Cerebellum (tissue), 4 donors: ENCODE measurements at places on chromosomes 1 and 21. TPM values are rescaled to one million over a fixed set of nuclear protein-coding genes. Genes with fewer than 3 reads are reported as not detected.

The PDC gene
- not detected for total RNA-seq

The KIF26B gene
- 22.0 TPM for total RNA-seq

The TAL1 gene
- total RNA-seq = 2.7 TPM

The AADACL4 gene
- total RNA-seq = not detected

The KRTAP10-3 gene
- not detected for total RNA-seq

The MROH9 gene
- not detected for total RNA-seq

The AIDA gene
- total RNA-seq = 39.0 TPM

The PDZK1 gene
- 0.91 TPM for total RNA-seq

The AIRE gene
- 0.09 TPM for total RNA-seq

The CSMD2 gene
- 37.5 TPM for total RNA-seq

The RHD gene
- total RNA-seq = 0.64 TPM

The DNALI1 gene
- total RNA-seq = 12.8 TPM

The LCE3D gene
- not detected for total RNA-seq

The DPT gene
- 0.27 TPM for total RNA-seq

The JAM2 gene
- total RNA-seq = 28.4 TPM

The HUNK gene
- 19.3 TPM for total RNA-seq

The SAMSN1 gene
- total RNA-seq = 3.8 TPM

The VAV3 gene
- total RNA-seq = 19.5 TPM

The SERBP1 gene
- 127 TPM for total RNA-seq

The APCS gene
- total RNA-seq = not detected

The PIGR gene
- 3.5 TPM for total RNA-seq

The DNASE2B gene
- not detected for total RNA-seq

The HSD3B2 gene
- not detected for total RNA-seq

The CFHR3 gene
- not detected for total RNA-seq

The SLC19A2 gene
- total RNA-seq = 16.8 TPM

The CFAP57 gene
- total RNA-seq = 1.9 TPM

The FMN2 gene
- total RNA-seq = 40.3 TPM

The C1QTNF12 gene
- 0.45 TPM for total RNA-seq

The NFIA gene
- 86.0 TPM for total RNA-seq

The LCE2A gene
- not detected for total RNA-seq

The OR2L2 gene
- total RNA-seq = 2.1 TPM

The DCST2 gene
- not detected for total RNA-seq

The RGS8 gene
- total RNA-seq = 75.3 TPM

The GPR37L1 gene
- total RNA-seq = 1.1 TPM

The TFF2 gene
- total RNA-seq = not detected

The LCE1D gene
- not detected for total RNA-seq

The KRTAP19-6 gene
- total RNA-seq = not detected

The PLA2G2D gene
- not detected for total RNA-seq

The S100A3 gene
- total RNA-seq = not detected

The OXCT2 gene
- 1.00 TPM for total RNA-seq

The OR2L8 gene
- total RNA-seq = 6.6 TPM

The OLFM3 gene
- 36.9 TPM for total RNA-seq

The ZBTB8A gene
- total RNA-seq = 20.1 TPM

The CXADR gene
- total RNA-seq = 139 TPM

The CHD1L gene
- 14.8 TPM for total RNA-seq

The ATP1A4 gene
- total RNA-seq = 0.64 TPM

The MNDA gene
- total RNA-seq = 1.4 TPM

The AMPD1 gene
- not detected for total RNA-seq

The OR2L13 gene
- total RNA-seq = 2.6 TPM
